ENCODE measurements at places on chromosomes 11 and 22.

DNA sequence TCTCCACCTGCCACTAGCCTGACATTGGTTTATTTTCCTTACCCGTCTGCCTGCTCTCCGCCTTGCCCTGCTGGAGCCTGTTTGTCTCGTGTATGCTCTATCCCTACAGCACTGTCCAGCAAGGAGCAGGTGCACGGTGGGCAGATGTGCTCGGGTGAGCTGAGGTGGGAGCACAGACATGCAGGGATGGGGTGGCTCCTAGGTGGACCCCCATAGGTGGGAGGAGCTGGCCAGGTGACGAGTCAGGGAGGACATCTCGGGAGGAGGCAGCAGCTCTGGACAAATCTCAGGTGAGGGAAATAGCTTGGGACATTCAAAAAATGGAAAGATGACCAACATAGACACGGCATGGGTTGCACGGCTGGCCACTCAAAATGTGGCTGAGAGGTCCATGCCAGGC lies 89.2 kb upstream of the SHANK2 start:
- no peak for DNase-seq

GRCh38 chr11:22711071-22711770 lies 44.8 kb downstream of the GAS2 start:
- DNase-seq, result no peak

DNA sequence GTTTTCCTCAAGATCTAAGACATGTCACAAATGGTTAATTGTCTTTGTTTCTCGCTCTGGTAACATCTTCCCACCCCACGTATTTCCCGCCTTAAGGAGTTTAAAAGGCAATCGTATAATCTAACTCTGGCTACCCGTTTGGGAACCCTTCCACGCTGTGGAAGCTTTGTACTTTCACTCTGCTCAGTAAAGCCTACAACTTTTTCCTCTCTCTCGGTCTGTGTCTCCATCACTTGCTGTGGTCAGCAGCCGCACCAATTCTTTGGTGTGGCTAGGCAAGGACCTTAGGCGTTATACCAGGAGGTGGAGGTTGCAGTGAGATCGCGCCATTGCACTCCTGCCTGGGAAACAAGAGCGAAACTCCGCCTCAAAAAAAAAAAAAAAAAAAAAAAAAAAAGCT lies 1430.1 kb downstream of the LRRC4C start:
- no peak for DNase-seq

DNA sequence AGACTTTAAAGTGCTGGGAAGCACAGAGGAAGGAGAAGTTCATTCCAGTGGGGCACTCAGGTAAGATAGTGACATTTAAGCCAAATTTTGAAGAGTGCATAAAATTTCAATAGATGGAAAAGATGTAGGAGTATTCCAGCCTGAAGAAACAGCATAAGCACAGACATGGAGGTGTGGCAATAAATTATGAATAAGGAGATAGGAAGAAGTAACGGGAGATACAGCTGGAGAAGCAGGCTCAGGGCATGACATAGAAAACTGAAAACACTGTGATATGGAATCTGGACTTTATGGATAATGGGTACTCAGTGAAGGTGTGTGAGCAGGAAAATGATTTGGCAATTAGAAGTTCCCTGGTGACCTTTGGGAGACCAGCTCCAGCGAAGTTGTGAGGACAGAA lies 33.3 kb downstream of the P4HA3 start:
- no peak for DNase-seq

DNA sequence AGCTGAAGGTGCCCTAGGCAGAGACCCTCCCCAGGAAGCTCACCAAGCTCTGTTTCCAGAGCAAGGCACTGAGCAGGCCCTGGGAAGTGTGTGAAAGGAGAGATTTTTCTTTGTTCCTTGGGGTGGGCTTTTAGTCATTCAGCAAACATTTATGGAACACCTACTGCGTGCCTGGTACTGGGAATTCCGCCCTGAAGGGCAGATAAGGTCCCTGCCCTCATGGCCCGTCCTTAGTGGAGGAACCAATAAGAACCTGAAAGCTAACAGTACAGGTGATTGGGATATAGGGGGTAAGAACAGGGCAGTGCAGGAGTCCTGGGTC lies 3.9 kb downstream of the TMEM134 start:
- no peak for DNase-seq

Measured in MM.1S (cell line).